ENCODE measurements at places on chromosomes 13 and 19.
A peak's percentile ranks its signal among the peaks of the same experiment; 100 is the strongest.

- no peak for DNase-seq
These were observed 40.8 kb downstream of the BBC3 start for GRCh38 chr19:47190167-47190727.

DNA sequence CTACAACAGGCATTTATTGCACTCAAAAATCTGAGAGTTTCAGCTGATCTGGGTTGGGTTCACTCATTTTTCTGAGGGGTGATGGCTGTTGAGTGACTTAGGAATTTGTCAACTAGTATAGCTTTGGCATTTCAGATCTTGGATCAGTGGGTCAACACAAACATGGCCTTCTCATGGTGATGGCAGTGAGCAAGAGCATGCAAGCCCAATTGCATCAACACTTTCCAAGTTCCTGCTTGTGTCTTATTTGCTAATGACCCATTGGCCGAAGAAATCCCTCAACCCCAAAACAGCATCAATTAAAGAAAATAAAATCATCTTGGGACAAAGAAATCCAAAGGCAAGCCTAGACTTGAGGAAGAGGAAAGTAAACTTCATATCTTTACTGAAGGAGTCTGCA is 23.9 kb upstream of the MYCBP2 start:
- DNase-seq, result no peak

DNA sequence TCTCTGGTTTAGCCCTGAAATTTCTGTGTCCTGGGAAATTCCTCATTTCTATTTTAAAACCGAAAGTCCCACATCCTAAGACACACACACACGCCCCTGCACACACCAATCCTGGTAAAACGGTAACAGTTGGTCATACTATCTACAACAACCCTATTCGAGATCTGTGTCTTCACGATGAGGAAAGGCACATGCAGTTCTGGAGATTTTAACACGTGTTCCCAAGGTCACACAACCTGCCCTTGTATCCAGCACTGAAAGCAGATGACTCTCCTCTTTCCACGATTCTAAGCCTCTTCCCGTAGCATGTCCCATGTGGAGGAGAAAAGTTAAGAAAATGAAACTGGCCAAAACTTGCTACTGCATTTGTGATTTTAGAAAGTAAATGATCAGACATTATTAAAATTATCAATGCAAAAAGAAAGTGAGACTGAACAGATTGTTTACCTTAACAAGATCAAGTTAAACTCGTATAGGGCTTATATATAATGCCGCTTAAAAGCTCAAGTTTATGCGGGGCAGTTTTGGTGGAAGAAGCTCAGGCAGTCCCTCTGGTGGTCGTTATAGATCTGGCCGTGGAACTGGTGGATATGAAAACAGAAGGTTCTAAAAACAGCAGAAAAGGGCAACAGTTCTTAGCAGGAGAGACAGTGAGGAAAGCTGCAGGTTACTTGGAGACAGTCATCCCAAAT is 32.7 kb downstream of the VSTM1 start:
- DNase-seq, result no peak

GRCh38 chr13:51035469-51035868 is 75.6 kb downstream of the C13orf42 start:
- DNase-seq, result no peak

- DNase-seq, result no peak
These were observed 10.4 kb upstream of the PDX1 start for GRCh38 chr13:27909378-27909777.

GRCh38 chr13:41561170-41561569 is 103.8 kb downstream of the RGCC start:
- DNase-seq, result no peak

- DNase-seq, result peak; percentile 32
These were observed 774 bp upstream of the PPP2R1A start for GRCh38 chr19:52188822-52189734.

DNA sequence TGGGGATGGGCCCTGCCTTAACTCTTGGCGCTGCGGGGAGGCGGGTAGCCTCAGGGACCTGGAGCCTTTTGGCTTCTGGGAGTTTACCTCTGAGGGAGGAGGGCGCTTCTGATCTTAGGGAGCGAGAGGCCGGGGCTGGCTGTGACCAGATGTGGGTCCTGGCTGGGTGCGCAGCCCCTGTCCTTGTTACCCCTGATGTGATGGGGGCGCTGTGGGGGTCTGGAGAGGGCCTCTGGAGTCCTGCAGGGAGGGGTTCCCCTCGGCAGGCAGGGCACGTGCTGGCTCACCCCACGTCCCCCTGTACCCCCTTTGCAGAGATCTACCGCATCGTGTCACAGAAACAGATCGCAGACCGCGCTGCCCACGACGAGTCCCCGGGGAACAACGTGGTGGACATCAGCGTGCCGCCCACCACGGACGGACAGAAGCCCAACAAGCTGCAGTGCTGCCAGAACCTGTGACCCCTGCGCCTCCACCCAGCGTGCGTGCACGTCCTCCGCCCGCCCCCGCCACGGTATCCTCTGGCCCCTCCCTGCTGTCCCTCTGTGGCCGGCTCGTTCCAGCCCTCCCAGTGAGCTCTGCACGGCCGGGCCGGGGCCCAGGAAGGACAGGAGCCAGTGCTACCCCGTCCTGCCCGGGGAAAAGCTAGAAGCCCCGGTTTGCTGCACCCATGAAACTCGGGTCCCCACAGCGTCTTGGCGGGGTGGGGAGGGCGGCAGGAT is 9.8 kb upstream of the MARCHF2 start:
- DNase-seq, result no peak

DNA sequence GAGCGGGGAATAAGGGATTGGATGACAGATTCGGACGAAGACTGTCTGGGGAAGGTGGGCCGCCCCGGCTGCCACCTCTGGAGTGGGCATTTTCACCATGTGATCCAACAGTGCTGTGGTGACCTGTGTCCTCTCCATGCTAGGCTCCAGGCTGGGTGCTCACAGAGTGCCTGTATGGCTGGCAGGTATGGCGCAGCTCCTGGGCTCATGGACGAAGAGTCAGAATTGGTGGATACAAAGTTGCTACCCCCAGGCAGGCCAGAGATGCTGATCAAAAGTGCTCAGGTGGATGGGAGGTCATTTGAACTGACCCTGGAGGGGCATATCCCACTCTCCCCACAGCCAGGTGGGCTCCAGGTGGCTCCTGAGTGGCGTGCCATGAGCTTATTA is 111.3 kb upstream of the UQCRFS1 start:
- DNase-seq, result no peak

- DNase-seq, result no peak
These were observed 1.0 kb downstream of the C19orf73 start for GRCh38 chr19:49117677-49118564.

GRCh38 chr19:13207846-13208671 is 57.8 kb downstream of the IER2 start:
- no peak for DNase-seq

DNA sequence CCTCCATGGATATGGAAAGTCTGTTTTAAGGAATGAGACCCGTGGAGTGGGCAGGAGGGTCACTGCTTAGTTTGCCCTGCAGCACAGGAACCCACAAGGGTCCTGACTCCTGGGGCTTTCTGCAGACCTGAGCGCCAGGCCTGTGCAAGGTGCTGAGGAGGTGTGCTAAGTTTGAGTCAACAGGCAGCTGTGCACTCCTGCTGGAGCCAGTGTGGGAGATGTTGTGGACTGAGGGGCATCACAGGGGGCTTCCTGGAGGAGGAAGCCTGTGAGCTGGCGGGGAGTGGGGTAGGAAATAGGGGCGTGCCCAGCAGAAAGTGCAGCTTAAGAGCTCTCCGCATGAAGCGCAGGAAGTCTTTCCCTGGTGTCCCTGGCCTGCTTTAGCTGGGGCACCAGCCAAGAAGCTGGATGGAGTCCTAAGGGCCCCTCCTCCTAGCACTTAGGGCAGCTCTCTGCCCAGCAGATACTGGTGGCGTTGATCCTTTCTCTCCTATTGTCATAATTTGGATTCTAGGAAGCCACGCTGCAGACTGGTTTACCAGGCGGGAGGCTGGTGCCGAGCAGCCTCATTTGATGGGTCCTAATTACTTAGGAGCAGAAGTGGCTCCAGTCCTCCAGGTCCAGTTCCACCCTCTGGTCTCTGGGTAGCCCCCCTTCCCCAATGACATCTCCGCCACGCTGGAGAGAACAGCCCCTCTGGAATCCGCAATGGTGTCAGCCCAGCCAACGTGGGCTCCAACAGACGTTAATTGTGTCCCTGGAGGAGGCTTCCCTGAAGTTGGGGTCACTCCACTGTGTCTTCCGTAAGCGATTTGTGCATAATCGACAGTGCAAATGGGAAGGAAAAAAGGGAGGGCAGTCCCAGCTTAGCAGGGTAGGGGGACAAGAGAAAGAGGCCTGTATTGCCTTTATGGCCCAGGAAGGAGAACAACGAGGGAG is 309.2 kb downstream of the ZNF536 start:
- no peak for DNase-seq

DNA sequence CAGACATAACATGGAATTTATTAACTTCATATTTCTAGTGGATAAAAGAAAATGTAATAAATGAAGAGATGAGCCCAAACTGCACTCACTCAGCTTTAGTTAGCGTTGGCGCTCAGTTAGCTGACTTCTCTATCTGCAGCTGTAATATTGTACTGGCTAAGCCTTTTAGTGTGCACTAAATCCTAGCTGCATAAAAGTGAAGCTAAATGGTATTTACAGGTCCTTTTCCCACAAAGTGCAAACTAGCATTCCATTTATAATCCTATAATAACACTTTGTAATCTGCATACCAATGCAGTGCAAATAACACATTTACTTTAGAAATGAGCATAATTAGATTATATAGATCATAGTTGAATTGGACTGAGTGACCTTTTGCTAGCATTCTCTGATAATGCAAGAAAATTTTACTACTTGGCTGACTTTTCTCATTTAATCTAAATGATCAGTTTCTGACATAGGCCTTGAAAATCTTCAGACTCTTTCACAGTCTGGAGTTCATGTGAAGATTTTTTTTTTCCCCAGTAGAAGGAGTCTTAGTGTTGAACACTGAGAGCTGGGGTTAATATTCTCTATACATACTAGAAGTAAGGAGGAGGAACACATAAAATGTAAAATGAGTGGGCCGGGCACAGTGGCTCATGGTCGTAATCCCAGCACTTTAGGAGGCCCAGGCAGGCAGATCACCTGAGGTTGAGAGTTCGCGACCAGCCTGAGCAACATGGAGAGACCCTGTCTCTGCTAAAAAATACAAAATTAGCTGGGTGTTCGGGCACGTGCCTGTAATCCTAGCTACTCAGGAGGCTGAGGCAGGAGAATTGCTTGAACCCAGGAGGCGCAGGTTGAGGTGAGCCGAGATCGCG is 1426.4 kb downstream of the PCDH9 start:
- DNase-seq, result no peak

- no peak for DNase-seq
These were observed 7.8 kb upstream of the LYPD5 start for GRCh38 chr19:43809762-43810696.

- no peak for DNase-seq
These were observed 12.0 kb downstream of the CD37 start for GRCh38 chr19:49347191-49347590.

DNA sequence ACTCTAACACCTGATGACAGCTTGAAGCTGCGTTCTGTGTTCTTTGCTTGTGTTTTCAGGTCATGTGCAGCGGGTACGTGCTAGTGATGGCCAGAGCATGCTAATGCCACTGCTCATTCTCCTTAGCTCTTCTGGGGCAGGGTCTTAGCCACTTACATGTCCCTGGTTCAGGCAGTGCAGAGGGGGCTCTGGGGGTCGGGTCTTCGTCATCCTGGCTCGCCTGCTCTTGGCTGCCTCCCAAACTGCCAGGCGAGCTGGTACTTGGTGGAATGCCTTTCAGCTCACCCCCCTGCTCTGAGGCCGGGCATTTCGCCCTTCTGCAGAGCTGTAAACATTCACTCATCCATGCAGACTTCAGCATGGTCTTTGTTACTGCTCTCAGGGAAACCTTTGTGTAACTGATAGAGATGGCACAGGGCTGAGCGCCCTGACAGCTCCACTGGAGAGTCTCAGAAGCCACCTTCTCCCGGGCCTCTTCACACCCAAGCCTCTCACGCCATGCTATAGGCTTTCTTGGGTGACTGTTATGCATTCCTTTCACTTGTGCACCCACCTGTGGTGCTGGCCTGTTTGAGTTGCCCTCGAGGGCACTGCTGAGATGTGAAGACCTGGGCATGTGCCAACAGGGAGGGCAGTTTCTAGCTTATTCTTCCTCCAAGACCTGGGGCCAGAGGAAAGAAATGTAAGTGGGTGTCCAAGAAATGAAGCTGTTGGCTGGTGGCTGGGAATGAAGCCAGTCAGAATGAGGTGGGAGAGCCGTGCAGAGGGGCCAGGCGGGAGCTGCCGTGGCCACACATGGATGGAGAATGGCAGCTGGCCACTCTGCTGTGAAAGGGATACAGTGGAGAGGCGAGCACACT is 24.4 kb downstream of the FAM124A start:
- DNase-seq, result peak; percentile 86

- no peak for DNase-seq
These were observed 133.8 kb downstream of the MRPL57 start for GRCh38 chr13:21310220-21310619.

DNA sequence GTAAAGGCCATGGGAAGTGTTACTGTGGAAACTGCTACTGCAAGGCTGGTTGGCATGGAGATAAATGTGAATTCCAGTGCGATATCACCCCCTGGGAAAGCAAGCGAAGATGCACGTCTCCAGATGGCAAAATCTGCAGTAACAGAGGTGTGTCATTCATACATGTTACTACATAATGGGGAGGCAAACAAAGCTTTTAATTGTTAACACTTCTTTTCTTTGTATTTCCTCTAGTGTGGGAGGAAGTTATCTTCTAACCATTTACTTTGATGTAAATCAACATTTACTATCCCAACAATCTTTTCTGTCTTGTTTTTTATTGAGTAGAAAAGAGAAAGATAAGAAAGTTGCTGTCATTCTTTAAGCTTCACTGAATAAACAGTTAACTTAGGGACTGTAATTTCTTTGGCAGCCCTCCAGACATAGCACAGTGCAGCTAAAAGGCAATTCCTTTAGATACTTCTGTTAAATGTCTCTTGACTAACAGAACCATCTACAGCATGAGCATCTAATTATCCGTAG is 126.9 kb downstream of the ITGBL1 start:
- no peak for DNase-seq

GRCh38 chr13:42189061-42189460 is 82.9 kb upstream of the AKAP11 start:
- no peak for DNase-seq

GRCh38 chr13:79913141-79913827 is 427.6 kb downstream of the SPRY2 start:
- DNase-seq, result no peak

GRCh38 chr13:113995051-113995601 is 21.2 kb upstream of the C13orf46 start:
- no peak for DNase-seq

GRCh38 chr19:12782424-12783290 is 7.3 kb upstream of the HOOK2 start:
- DNase-seq, result peak; percentile 83

GRCh38 chr13:24160458-24161009 is at the start of gene SPATA13:
TSS of gene SPATA13 (plus strand) at chr13:24160720. CDS start at chr13:24222930, 62,210 bp downstream.
- DNase-seq, result peak; percentile 91

DNA sequence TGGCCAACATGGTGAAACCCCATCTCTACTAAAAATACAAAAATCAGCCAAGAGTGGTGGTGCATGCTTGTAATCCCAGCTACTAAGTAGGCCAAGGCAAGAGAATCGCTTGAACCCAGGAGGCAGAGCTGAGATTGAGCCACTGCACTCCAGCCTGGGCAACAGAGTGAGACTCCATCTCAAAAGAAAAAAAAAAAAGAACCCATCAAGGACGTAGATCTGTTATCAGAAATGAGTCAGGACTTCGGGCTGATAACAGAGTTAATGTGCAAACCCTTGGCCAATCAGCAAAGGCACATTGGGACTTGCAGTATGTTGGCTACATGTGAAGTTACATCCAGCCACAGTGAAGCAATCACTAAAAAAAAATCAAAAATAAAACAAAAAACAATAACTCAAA is 4.8 kb upstream of the LGALS7B start:
- DNase-seq, result no peak

- DNase-seq, result no peak
These were observed 108.1 kb downstream of the OLFM4 start for GRCh38 chr13:53136554-53137215.

- DNase-seq, result no peak
These were observed 152.2 kb upstream of the CSNK1A1L start for GRCh38 chr13:37257706-37258105.

Data from substantia nigra (tissue), 51 donors.